ENCODE measurements at places on chromosomes 7 and 10.

GRCh38 chr7:122225874-122226273 lies 78.7 kb downstream of the FEZF1 start:
- no peak for DNase-seq

DNA sequence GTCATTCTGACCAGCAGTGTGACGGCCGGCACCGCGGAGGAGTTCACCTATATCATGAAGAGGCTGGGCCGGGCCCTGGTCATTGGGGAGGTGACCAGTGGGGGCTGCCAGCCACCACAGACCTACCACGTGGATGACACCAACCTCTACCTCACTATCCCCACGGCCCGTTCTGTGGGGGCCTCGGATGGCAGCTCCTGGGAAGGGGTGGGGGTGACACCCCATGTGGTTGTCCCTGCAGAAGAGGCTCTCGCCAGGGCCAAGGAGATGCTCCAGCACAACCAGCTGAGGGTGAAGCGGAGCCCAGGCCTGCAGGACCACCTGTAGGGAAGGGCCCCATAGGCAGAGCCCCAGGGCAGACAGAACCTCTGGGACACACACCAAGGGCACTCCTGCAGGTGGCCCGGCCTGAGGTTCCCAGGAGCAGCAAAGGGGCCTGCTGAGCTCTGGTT lies 9.0 kb downstream of the RBP3 start:
- DNase-seq, result no peak

GRCh38 chr7:100675581-100676350 lies 2.2 kb downstream of the GNB2 start:
- DNase-seq, result peak; percentile 68

DNA sequence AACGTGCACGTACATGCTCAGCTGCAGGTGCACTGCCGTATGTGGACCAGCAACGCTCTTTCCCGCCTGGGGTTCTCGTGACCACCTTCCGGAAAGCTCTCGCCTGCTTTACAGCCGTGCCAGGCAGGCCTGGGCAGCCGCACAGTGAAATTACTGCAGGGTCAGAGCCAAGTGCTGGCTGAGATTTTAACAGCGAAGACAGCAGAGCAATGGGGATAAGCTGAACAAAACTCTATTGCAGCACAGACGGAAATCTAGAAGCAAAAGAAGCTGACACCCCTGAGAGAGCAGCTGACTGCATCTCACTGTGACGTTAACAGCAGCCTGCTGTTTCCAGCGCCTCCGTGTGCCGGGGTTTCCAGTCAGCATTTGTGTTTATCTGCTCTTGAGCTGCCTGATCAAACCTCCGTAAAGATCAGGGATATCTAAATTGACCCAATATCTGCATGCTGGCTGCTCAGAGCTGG lies 179.0 kb downstream of the DIP2C start:
- peak; percentile 40 for DNase-seq

- DNase-seq, result no peak
Observed at GRCh38 chr7:101590663-101591435, 38.2 kb downstream of the MYL10 start.

DNA sequence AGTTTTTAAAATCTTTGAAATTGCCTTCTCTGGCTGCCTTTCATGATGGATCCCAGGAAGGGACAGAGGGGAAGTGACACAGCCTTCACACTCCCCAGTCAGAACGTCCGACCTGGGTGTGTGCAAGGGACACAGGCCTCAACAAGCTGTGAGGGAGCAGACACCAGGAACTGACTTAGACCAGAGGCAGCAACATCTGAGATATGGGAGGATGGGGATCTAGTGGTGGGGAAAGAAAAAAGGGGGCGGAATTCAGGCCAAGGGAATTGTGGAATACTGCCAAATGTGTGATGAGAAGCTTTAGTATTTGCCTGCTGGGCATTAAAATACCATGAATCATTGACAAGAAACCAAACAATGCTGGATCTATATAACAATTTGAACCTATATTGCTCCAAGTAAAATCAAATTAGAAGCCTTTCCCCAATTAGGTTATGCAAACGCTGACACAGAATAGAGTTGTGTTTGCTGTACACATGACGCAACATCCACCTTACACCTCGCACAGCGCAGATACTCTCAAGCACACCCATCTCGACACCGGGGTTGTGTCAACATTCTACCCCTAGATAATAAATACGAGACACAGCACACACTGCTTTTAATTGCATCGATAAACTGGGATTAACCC lies 17.2 kb upstream of the MNX1 start:
- DNase-seq, result no peak

DNA sequence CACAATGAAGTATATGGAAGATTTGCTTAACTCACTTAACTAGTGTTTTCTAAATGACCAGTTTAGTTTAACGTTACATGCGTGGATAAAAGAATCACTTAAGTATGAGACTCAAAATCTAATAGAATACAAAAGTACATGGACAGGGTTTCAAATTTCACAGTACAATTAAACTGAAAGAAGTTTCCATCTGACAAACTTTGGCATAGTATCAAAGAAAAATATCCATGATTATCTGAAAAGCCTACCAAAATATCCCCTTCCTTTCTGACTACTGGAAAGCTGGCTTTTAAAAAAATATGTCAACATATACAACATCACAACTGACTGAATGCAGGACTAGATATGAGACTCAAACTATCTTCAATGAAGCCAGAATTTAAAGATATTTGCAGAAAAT lies 164.8 kb downstream of the ZNF438 start:
- DNase-seq, result no peak

Measured in fibroblast of gingiva (primary cell).